ENCODE measurements at places on chromosomes 1 and 21.

- no peak for DNase-seq
Observed at GRCh38 chr1:230054092-230054749, 12.8 kb upstream of the GALNT2 start.

GRCh38 chr1:95852483-95853070, 618.6 kb downstream of the RWDD3 start:
- DNase-seq, result no peak

- no peak for DNase-seq
Observed at GRCh38 chr1:202659541-202659940, 50.7 kb downstream of the SYT2 start.

DNA sequence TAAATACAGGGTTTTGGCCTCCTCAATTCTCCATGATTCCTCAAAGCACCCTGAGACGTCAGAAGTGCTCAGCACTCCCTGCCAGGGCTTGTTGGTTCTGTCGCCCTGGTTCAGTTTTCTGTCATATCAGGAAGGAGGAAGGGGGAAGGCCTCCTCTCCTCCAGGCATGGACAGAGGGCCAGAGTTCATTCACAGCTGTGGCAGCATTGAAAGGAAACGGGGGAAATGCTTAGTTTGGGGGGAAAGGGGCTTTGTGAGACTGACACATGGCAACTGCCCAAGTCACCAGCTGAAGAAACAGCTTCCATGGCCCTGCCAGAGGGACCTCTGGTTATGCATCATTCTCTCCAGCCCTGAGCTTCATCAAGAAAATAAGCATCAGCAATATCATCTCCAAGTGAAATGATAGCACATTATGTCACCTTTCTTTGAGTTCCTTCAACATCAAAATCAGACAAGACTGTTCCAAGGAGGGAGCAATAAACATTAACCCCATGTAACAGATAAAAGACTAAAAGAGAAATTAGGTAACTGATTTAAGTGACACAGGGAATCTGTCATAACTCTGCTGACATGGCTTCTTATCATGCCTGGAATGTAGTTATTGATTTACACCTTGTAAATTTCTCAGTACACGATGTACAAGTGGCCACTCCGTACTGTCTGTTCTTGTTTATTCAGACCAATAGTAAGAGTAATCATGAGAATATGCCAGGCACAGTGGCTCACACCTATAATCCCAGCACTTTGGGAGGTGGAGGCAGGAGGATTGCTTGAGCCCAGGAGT, 103.2 kb upstream of the SLC25A33 start:
- DNase-seq, result no peak

DNA sequence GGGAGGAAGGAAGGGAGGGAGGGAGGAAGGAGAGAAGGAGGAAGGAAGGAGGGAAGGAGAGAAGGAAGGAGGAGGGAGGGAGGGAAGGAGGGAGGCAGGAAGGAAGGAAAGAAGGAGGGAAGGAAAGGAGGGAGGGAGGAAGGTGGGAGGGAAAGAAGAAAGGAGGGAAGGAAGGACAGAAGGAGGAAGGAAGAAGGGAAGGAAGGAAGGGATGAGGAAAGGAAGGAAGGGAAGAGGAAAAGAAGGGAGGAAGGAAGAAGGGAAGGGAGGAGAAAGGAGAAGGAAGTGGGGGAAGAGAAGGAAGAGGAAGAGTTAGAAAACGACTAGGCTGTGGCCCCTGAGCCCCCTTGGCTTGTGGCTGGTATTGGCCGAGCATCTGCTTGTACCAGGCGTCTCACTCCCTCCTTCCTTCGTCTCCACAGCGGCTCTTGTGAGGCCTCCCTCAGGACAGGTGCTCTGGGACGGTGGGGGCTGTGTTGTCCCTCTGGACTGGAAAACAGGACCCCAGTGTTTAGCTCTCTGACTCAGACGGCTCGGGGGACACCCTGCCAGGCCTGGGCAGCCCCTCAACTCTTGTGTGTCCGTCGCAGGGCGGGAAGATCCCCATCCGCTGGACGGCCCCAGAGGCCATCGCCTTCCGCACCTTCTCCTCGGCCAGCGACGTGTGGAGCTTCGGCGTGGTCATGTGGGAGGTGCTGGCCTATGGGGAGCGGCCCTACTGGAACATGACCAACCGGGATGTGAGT, 36.2 kb upstream of the C1QA start:
- no peak for DNase-seq

Data from esophagus squamous epithelium (tissue), 5 donors.